PC-3 (cell line): ENCODE measurements at places on chromosomes 3 and 15.
A peak's percentile ranks its signal among the peaks of the same experiment; 100 is the strongest.

DNA sequence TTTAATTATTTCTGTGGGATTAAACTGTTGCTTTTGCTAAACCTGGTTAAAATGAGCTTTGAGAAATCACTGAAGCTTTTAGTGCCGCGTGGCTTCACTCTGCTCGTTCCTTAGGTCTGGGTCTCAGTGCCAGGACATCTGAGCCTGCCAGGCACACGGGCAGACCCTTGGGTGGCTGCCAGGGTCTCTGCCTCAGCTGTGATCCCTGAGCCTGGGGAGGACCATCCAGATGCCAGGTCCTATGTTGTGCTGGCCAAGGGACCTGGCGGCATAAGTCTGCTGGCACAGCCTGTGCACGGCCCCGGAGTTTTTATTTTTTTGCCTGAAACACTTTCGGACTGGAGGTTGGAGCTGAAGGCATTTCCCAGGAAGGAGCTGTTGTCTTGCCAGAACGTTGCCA, 328.1 kb downstream of the LRTM1 start:
- DNase-seq, result no peak

DNA sequence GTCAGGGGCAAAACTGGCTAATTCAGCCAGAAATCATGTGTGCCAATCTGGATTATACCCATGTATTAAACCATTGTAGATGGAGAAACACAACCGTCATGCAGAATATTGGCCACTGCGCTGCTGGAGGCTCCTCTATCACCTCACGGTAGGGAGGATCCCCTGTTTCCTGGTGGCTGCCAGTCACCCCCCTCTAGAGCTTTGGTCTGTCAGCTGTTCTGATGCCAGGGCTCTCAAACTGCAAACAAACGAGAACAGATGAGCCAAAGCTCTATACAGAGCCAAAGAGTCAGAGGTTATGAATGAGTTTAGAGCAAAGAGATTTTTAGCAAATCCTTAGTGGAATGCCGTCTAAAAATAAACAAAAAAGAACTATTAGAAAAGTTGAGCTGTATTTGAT, 62.5 kb downstream of the IL20RB start:
- DNase-seq, result no peak

- DNase-seq, result no peak
These were observed 249.9 kb upstream of the CTDSPL start for GRCh38 chr3:37611771-37612170.

- no peak for DNase-seq
These were observed 384.3 kb upstream of the GBE1 start for GRCh38 chr3:82145742-82146141.

- DNase-seq, result peak; percentile 20
These were observed 681 bp downstream of the PIK3CB start for GRCh38 chr3:138833899-138834595.

DNA sequence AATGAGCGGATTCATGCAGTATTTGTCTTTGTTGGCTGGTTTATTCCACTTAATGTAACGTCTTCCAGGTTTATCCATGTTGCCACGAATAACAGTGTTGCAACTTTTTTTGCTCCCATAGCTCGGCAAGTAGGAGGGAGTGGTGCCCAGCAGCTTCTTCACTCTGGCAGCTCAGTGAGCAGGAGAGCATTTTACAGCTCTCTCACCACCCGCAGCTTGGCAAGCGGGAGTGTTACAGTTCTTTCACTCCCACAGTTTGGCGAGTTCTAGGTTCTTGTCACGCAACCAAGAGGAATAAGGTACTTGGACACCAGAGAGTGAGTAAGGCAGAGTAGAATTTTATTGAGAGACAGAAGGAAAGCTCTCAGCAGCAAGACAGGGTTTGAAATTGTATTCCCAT, 935.2 kb downstream of the TBL1XR1 start:
- DNase-seq, result no peak

- DNase-seq, result no peak
These were observed 89.9 kb downstream of the ATP10A start for GRCh38 chr15:25773248-25773647.

- no peak for DNase-seq
These were observed 244.4 kb downstream of the ZBTB20 start for GRCh38 chr3:114902691-114903101.

GRCh38 chr3:133368371-133369067, 31.3 kb upstream of the BFSP2 start:
- no peak for DNase-seq

DNA sequence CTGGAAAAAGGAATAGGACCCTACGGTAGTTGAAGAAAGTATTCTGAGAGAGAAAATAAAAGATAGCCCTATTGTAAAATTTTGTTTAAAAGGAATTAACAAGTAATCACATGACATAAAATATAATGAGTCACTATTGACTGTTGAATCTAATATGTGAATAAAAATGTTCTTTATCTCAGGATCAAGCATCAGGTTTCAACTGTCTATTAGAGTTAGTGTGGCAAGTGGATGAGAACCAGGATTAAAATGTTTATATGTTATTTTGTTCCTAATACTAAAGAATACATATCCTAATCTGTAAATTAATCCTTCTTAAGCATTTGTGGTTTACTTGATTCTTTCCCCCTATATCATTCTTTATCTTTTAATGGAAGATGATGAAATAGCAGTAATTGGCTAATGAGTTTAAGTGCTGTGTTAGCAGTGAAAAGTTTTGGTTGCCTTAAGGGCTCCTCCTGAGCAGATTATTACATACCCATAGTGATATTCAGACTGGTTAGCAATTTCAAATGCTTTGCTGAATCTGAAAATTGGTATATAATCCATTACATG, 101.8 kb upstream of the BCHE start:
- DNase-seq, result peak; percentile 25

- DNase-seq, result no peak
These were observed 101.2 kb downstream of the WDR72 start for GRCh38 chr15:53658255-53658654.

GRCh38 chr15:32669896-32670611, 28.5 kb downstream of the SCG5 start:
- DNase-seq, result peak; percentile 43

DNA sequence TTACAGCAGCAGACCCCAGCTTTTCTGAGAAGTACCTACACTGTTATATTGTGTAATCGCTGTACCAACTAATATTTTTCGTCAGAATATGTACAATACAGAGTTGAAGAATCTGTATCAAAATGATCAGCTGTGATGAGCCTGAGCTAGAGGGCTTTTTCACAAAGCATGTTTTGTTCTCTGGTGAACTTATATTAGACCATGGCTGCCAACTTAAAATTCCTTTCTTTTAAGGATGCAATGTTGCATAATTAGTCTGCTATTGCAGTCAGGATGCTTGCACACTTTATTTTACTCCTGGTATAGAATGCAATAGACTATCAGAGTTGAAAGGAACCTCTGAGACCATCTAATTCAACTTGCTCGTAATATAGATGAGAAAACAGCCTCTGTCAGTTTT, 127.8 kb downstream of the RBMS3 start:
- DNase-seq, result no peak

DNA sequence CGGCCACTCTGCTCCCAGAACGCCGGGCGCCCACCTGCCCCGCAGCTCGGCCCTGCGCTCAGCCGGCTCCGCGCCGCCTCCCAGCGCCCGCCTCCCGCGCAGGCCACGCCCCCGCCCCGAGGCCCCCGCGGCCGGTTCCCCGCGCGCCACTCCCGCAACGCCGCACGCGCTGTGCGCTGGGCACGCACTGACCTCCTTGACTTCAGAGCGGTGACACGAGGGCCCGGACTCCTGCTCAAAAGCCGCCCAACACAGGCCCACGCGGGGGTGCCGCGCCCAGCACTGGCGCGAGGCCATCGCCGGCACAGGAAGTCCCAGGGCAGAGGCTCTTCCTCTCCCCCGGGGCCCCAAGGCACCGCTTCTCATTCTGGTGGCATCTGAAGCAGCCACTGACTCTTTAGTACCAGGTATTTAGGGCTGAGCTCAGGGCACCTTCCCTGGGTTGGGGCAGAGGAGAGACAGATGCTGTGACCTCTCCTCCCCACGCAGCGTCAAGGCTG, 12.4 kb downstream of the TNK2 start:
- DNase-seq, result peak; percentile 62

GRCh38 chr15:40844696-40845030, 815 bp downstream of the SPINT1 start:
- peak; percentile 28 for DNase-seq

DNA sequence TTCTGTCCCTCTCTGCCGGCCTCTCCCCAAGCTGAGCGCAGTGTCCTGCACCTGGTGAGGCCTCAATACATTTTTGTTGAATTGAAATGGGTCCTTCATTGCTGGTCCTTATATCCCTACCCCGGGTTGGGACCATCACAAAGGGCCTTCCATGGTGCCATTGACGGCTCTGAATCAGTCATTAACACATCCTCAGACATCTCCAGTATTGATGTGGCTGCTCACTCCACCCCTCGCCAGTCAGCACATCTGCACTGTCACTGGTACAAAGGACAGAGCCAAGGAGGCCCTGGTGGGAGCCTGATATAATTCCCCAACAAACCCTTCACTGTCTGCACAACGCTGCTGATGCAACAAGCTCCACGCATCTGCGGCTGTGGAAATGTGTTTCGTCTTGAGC, 191.6 kb upstream of the TOPAZ1 start:
- DNase-seq, result no peak

- peak; percentile 96 for DNase-seq
These were observed 42.2 kb downstream of the BHLHE40 start for GRCh38 chr3:5021116-5022092.

- no peak for DNase-seq
These were observed 112.3 kb downstream of the ADAMTS17 start for GRCh38 chr15:100229181-100230163.

DNA sequence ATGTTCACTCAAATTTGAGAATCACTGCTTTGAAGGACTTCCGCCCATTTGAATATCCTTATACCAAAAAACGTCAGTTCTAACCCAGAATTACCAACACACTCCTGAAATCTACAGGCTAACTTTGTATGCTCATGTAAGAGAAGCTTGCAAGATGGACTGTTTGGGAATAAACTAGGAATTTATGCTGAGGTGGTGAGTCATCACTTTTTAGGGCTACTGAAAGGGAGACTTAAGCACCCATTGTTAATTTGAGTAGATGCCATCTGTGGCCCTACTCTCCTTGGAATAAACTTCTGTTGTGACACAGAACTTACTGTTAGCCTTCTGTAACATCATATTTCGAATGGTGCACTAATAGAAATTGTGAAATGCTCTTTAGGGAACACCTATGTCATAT, 74.6 kb downstream of the FGF12 start:
- DNase-seq, result no peak

GRCh38 chr3:188489639-188490405, 335.9 kb downstream of the LPP start:
- DNase-seq, result no peak

DNA sequence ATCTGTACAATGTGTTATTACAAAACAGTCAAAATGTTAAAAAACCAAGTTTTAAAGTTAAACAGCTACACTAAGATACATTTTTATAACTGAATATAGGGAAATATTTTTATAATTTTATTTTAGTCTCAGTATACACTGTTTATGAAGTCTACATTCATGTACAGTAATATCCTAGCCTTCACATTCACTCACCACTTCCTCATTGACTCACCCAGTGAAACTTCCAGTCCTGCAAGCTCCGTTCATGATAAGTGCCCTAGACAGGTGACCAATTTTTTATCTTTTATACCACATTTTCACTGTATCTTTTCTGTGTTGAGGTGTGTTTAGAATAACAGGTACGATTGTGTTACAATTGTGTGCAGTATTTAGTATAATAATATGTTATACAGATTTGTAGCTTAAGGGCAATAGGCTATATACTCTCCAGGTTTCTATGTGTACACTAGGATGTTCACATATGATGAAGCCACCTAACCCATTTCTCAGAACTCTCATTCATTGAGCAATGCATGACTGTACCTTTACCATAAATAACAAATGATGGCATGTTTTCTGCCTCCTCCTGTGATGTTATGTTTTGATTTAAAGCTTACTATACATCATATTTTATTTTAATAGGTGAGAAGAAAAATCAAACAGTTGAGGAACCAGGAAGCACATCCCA, 388.4 kb upstream of the NDN start:
- peak; percentile 3 for DNase-seq

- DNase-seq, result no peak
These were observed 1.7 kb upstream of the IFT57 start for GRCh38 chr3:108223928-108224327.

DNA sequence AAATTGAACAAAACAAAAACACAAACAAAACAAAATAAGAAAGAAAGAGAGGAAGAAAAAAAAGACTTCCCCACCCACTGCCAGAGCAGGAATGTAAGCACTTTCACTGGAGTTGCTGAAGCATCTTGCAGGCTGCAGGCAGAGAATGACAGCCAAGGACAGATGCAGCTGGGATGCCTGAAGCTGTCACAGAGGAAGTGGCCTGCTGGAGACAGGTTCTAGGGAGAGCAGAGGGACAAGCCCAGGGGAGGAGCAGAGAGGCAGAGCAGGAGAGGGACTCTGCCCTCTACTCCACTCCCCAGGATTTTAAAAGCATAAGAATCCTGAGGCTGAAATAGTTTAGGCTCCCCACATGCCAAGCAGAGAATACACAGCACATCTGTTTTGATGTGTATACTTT, 326.2 kb downstream of the TUSC7 start:
- no peak for DNase-seq

DNA sequence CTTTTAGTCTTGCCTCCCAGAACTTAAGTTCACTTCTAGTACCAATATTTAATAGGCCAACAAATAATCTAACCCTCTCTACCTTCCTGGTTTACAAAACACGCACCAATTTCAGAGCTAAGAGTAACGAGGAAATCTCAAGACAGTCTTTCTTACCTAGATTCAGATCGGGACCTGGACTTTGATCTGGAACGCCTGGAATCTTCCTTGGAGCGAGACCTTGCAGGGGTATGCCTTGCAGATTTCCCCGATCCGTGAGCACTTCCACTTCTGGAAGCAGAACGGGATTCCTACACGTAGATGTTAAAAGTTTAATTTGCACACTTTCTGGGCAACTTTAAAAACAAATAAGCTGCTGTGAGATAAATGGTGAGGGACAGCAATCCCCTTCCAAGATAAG, 11.4 kb downstream of the TRA2B start:
- DNase-seq, result no peak

DNA sequence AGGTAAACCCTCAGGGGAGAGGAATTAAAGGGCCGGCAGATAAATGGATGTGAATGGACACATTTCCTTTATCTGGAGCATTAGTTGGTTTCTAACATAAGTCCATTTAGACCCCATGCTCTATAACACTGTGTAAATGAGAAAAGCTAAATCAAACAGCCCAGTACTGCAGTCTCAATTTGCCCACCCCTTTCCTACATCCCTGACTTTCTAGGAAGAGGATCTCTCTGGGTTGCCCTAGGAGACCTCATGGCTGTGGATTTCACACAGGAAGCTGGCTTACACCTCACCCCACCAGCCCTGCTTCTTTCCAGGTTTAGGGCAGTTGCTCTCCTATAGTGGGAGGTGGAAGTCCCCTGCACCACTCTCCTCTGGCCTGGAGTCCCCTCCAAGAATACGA, 126.2 kb downstream of the CLSTN2 start:
- no peak for DNase-seq

- DNase-seq, result no peak
These were observed 16.4 kb downstream of the KLF13 start for GRCh38 chr15:31342781-31343626.

- DNase-seq, result no peak
These were observed 25.8 kb upstream of the UBXN7 start for GRCh38 chr3:196458063-196458462.
